ENCODE measurements at places on chromosomes 3 and 15.

GRCh38 chr3:192373586-192373985 lies 353.8 kb downstream of the FGF12 start:
- no peak for DNase-seq

GRCh38 chr3:177405191-177405672 lies 207.9 kb upstream of the TBL1XR1 start:
- DNase-seq, result no peak

- DNase-seq, result no peak
Observed at GRCh38 chr3:121430664-121431215, 115.0 kb downstream of the POLQ start.

DNA sequence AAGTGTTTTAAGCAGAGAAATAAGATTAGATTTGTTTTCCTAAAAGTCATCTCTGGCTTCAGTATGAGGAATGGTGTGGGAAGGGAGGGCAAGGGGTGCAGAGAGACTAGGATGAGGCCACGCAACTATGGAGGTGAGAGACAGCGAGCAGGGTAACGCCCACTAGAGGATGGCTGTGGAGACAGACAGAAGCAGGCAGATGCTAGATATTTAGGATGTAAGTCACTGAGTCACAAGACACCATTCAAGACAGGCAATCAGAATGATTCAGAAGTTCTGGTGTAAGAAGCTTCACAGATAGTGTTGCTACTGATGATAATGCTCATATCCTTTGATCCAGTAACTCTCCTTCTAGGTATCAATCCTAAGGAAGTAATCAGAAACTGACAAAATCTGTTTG lies 19.1 kb downstream of the HSPBAP1 start:
- DNase-seq, result no peak

- no peak for DNase-seq
Observed at GRCh38 chr3:154152741-154153140, 31.6 kb downstream of the ARHGEF26 start.

DNA sequence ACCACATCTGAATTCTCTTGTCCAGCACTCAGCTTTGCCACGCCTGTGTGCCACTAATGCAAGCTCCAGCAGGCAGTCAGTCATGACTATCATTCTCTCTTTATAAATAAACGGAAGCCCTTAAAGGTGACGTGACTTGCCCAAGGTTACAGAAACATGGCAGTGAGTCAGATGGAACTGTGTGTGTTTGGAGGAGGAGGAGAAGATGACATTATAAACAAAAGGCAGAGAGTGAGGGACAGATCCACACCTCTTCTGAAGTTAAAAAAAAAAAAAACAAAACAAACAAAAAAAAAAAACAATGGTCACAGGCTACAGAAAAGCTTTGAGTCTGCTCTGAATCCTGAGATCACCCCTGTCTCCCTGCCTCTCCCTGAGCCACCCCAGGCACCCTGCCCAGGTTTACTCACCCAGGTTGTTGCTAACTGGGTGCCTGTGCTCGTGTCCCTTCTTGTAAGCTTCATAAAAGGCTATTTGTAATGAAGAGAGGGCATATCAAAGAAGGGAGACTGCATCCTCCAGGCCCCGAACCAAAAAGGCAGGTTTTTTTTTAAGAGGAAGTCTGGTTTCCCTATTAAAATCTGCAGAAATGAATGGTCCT lies 119.7 kb upstream of the PHLDB2 start:
- DNase-seq, result no peak

DNA sequence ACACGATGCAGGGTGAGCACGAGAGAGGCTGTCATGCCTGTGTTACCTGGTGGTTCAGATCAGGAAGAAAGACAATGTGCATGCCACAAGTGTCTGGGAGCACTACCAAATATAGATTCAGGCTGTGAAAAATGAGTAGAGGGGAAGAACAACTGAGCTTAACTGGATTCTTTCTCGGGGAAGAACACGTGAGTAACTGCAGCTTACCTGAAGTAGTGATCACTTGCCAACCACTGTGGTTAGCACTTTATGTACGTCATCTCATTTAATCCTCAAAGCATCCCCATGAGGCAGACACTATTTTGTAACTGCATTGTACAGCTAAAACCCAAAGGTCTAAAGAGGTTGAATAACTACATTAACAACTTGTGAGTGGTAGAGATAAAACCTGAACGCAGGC lies 746.2 kb downstream of the TUSC7 start:
- DNase-seq, result no peak

DNA sequence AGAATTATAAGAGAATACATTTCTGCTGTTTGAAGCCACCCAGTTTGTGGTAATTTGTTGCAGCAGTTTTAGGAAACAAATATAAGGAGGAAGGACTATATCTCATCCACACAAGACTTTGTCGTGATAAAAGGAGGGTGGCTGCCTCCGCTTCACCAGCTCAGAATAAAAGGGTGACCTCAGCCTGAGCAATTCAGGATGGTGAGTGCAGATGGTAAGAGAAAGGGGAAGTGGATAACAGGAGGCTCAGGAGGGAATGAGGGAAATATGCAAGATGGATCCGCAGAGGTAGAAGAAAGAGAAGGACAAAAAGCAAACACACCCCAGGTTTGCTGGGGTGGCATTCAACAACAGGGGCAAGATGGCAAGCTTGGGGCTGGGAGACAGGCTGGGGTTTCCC lies 108.1 kb upstream of the TNFAIP8L3 start:
- no peak for DNase-seq

- no peak for DNase-seq
Observed at GRCh38 chr15:81939604-81940440, 106.0 kb downstream of the MEX3B start.

GRCh38 chr15:45180648-45181436 lies 6.9 kb downstream of the SHF start:
- no peak for DNase-seq

DNA sequence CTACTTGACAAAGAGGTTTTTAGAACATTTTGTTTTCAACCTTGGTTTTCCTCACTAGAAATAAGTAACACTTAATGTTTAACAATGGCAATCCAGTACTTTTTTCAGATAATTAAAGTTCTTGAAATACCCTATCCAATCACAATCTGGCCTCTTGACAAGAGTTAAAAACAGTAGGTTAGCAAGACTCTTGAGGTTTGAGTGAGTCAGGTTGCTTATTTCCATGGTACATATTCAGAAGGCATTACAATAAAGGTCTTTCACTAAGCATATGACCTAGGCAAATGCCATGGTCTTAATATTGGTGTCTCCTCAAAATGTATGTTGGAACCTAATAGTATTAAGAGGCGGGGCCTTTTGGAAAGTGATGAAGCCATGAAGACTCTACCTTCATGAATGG lies 5.6 kb downstream of the SUCNR1 start:
- DNase-seq, result no peak

GRCh38 chr15:53080484-53080883 lies 290.3 kb upstream of the ONECUT1 start:
- no peak for DNase-seq

GRCh38 chr3:13414040-13414729 lies 5.9 kb downstream of the NUP210 start:
- DNase-seq, result peak; percentile 72

DNA sequence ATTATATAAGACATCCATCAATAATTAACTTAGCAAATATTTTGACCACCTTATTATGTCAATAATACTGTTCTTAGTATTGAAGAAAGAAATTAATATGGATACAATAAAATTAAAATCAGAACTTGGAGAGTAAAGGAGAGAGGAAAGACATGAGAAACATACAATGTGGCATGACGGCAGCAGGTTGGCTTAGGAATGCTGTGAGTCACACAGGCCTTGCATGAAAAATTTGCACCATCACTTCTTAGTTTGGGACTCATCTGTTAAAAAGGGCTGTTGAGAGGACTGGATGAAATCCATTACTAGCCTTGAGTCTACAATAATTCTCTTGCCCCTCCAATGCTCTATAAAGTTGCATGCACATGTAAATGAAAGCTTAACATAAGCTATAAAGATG lies 880.8 kb downstream of the ROBO1 start:
- no peak for DNase-seq

- DNase-seq, result no peak
Observed at GRCh38 chr3:27080258-27080525, 289.0 kb downstream of the NEK10 start.

DNA sequence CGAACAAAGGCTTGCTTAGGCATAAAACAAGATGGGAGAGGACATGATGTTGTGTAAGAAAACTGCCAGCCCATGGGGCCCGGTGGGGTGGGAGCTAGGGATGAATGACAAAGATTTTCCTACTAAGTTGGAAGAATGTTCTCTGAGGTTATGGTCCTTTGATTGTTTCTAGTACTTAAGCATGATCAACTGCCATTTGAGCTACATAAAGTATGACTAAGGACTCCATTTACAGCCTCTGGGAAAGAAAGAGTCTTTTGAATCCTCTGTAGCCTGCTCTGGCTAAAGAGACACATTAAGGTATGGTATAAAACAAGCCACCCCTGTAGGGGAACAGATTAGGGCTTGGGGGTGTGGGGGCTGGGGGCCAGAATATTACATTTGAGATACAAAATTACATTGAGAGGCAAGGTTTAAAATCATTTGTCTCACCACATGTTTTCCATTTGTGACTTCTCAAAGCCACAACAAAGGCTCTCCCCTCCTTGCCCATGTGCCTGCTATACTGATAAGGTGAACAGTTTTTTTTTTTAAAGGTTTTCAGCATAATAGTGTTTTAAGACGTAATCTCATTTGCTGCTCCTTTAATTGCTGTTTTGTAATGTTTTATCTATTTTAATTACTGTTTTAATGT lies 323.4 kb downstream of the CHST2 start:
- DNase-seq, result no peak

GRCh38 chr3:15333099-15333955 lies 941 bp upstream of the SH3BP5 start:
- no peak for DNase-seq

DNA sequence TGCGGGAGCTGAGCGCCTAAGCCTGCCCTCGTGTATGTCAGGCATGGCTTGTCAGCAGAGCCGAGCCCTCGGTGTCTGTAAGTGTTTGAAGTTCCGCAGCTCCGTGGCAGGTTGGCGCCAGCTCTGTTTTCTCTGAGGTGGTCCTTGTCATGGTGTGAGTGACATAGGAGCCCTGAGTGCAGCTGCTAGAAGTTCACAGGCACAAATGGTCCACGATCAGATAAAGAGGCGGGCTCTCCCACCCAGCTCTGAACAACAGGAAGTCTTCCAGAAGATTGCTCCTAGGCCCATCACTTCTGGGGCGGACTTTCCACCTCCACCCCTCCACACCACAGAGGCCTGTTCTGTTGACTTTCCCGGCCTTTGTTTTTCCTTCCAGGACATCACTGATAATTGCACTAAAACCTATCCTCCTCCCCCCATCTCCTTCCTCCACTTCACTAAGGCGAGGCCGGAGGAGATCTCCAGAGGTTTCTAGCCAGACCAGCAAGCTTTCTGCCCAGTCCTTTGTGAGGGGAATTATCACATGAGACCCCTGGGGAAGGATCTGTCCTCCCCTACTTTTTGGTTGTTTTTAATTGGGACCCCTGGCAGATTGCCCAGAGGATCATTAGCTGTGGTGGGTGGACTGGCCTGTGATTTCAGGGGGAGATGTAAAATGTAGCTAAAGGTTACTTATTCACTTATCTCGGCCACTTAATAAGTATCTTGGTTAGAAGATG lies 19.9 kb downstream of the ITPR1 start:
- DNase-seq, result no peak

DNA sequence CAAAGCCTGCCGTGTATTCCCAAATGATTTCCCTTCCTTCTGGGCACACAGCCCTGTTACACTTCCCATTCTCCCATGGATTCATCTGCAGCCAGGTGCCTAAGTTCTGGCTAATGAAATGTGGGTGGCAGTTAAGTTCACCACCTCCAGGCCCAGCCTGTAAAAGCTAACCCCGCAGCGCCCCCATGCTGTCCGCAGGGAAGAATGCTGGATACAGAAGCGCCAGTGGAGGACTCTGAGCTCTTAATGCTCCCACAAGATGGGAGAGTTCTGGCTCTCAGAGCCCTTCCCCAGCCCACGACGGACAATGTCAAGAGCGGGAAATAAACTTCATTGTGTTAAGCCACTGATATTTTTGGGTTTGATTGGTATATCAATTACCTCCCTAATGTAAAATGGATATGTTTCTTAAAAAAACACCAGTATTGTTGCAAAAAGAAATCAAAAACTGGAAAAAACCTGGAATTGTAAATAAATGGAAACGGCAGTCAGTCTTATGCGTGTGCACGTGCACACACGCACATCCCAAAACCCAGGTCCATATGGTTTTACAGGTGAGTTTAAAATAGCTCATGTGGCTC lies 37.7 kb upstream of the FGD5 start:
- DNase-seq, result no peak

DNA sequence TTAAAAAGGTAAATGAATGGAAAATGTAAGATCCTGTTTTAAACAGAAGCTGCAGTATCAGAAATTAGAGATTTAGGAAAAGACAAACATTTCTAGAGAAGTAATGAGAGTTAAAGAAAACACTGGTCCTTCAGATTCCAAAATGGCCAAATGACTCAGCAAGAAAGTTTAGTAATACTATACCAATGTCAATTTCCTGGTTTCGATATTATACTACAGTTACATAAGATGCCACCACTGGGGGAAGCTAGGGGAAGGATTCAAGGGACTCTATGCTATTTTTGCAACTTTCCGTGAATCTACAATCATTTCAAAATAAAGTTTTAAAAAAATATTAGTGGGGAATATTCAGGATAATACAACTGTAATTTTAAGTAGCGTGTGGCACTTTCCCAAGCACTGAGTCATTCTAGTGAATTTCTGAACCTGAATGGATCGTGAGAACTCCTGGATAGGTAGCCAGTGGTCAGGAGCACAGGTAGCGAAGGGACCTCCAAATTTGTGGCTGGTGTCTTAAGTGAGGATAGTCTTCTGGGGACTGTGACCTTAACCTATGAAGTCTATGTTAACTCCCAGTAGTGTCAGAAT lies 37.6 kb downstream of the TMCC1 start:
- no peak for DNase-seq

DNA sequence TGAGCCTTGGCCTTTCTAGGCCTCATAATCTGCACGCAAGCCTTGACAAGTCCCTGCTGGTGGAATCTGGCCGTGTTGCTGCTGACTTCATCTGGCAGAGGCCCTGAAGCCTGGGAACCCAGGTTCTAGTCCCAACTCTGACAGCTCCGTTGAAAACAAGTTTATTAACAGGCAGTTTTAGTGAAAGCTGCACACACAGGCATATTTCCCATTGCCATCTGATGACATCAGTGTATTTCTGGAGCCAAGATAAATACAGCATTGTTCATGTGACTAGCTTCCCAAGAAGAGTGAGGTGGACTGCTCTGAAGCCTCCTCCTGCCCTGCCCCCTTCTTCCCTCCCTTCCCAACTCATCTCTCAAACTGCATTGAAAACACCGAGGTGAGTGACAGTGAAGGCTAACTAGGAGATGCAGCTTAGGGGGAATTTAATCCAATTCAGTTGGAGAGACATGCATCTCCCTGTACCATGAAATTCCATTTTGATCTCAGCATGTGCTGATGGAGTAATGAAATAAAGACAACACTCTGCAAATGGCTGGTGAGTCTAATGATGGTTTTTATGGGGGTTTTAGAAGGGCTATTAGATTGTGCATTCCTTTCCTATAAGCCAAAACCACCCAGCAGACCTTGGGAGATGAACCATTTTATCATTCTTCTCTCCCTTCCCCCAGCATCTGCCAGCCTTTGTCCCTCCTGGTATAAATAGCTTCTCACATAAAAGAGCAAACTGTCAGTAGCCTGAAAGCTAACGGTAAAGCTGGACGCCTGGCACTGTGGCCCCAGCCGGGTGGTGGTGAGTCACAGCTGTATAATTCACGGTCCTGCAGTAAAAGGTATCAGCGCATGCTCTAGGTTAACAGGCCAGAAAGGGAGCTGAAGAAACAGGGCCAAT lies 38.0 kb downstream of the PRICKLE2 start:
- DNase-seq, result no peak

All from effector memory CD8-positive, alpha-beta T cell (primary cell).